ENCODE measurements at places on chromosomes 16 and 17.

- no peak for DNase-seq
Measured at GRCh38 chr16:3859889-3860288, 20.6 kb downstream of the CREBBP start.

DNA sequence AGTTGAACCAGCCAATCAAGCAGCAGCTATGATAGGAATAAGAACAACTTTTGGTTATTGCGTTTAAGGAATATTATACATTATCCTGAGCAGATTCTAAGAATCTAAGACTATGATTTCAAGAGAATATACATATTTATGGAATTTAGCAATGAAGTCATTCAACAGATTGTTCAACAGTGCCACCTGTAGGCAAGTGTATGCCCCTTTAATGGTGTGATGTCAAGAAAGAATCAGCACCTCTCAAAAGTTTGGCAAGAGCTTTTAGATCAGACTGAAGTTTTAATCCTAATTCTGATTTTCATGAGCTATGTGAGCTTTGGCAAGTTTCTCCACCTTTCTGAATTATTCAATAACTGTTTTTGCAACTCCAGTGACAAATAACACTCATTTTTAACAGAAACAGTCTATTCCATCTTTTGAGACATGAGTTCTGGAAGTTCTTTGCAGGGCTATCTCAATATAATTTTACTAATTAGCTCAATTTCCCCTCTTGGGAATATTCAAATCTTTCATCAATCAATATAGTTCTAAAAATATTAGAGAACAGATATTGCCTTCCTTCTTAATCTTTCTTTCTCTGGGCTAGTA lies 474.3 kb upstream of the TOM1L1 start:
- no peak for DNase-seq

DNA sequence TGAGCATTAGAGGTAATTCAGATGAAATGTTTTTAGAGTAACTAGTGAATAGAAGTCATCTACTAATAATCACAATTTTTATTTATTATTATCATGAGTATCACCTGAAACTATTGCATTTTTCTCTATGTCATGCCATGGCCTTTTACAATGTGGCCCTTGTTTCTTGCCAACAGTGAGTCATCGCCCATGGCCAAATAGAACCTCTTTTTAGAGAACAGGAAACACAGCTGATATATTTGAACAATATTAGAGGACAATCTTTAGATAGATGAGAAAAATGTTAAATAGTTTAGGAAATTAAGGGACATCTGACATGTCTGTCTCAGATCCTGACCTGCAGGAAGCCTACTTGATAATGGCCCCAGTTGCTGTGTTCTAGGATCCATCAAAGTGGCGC lies 1584.4 kb upstream of the GOT2 start:
- DNase-seq, result no peak

DNA sequence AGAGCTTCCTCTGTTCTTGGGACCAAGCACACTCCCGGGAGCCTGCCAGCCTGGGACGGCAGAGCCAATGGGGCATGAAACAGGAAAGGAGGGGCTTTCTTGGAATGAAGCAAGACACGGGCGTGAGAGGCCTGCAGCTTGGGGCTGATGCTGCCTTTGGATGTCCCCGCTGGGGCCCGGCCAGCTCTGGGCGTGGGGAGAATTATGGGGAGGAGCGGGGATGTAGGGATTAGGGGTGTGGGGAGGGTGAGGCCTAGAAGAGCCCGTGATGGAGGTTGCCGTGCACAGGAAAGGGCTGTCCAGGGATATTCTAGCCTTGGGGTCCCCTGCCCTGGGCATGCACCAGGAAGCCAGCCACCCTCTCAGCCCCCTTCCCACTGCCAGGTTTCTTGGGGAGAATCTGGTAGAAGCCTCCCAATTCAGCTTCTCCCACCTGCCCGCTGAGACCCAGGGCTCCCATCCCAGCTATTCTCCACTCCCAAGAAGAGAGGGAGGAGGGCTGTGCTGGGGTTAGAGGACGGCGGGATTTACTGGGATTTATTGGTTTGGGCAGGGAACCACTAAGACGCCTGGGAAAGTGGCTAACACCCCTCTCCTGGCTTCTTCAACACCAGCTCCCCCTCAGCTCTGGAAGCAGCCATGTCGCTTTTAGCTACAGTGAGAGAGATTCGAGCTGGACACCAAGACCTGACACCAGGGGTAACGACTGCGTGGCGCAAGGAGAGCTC lies 20.0 kb upstream of the NXPH3 start:
- no peak for DNase-seq

DNA sequence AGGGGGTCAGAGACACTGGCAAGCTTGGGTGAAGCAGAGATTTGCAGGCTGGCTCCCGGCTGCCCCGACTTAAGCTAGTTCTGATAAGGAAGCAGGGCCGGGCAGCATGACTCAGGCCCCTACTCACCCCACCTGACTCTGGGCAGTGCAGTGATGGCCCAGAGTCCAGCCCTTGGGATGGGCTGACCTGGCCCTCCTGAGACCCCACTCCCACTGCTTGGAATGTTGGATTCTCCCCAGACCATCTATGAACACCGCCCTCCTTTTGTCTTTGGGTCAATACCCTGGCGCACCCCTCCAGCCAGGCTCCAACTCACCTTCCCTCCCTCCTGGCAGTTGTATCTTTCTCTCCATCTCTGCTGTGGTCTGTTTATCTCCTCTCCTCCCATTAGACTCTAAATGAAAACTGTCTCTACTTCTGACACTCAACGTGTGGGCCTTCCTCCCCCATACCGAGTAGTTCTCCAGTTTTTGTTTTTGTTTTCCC lies 21.0 kb downstream of the LGALS3BP start:
- no peak for DNase-seq

GRCh38 chr17:30148376-30148775 lies 31.8 kb downstream of the NSRP1 start:
- no peak for DNase-seq

DNA sequence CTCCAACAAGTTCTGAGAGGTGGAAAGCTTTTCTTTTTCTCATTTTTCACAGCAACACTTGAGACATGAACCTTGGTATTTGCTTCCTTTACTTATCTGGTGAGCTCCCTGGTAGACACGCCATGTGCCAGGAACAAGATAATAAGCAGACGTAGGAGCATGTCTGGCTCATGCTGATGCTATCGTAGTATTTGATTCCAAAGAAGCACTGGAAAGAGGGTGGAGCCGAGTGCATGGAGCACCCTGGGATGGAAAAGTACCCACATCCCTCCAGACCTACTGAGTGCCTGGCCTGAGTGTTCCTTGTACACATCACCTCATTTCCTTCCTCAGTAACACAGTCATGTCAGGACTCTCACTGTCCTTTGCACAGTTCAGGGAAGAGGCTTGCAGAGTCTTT lies 231.0 kb downstream of the CBLN1 start:
- no peak for DNase-seq

DNA sequence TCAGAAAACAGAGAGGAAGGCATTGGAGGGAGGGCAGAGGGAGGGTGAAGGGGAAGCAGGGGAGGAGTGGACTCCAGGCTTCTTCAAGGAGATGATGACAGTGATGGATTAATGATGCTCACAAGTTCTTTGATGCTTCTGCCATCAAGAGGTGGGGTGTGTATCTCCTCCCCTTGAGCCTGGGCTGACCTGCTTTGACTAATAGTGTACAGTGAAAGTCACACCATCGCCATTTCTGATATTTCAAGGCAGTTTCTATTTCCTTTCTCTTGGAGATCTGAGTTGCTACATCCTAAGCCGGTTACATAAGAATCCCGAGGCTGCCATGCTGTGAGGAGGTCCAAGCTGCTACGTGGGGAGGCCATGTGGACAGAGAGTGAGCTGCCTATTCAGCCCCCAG lies 312.5 kb downstream of the MAF start:
- no peak for DNase-seq

- DNase-seq, result no peak
Measured at GRCh38 chr17:50961282-50962220, 95.4 kb upstream of the TOB1 start.

DNA sequence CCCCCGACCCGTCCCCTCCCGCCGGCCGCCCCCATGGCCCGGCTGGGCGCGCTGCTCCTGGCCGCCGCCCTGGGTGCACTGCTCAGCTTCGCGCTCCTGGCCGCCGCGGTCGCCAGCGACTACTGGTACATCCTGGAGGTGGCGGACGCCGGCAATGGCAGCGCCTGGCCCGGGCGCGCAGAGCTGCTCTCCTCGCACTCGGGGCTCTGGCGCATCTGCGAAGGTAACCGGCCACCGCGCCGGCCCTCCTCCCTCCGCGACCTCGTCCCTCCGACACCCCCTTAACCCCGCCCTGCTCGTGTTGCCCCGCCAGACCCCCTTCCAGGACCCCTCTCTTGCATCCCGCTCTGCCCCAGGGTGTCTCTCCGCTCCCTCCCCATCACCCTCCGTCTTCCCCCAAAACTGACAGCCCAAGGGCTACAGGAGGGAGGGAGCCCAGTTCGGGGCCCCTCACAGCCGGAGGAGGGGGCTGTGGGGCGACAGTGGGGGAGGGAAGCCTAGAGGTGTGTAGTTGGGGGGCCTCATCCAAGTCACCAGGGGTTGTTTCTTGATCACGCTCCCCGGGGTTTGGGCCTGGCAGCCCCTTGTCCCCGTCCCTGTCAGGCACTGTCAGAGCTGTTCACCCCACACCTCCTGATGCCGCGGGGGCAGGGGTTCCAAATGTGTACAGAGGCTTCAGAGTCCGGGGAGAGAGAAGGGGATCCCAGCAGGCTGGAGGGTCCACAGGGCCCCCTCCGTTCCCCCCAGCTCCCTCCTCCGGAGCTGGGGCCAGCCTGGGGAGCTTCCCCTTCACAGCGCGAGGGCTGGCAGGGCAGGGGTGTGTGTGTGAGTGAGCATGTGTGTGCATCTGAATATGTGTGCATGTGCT lies 794 bp downstream of the TMEM235 start:
- no peak for DNase-seq

Data from NCI-H1417 treated with DMSO at 0.1 percent for 48 hours (cell line).